ENCODE measurements at places on chromosomes 1 and 21.

DNA sequence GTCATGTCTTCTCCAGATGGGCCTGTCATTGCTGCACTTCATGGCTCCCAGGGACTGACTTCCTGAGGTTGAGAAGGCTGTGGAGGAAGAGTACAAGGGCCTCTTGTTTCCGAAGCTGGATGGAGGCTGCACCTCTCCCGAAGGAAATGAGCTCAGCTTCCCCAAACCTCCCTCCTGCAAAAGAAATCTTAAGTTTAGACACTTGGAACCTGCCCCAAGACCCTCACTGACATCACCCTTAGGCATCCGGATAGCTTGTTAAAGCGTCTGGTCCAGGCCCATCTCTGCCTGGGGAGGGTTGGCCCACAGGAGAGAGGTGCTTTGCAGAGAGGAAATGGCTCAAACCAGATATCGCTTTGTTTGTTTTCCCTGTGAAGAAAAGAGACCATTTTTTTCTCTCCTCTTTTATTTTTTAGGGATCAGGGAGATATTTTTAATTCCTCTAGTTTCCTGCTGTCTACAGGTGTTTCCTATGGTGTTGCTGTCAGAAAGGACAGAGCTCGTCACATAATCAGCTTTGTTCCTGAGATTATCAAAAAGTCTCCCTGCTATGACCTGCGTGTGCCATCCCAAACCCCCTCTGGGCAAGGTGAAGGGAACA lies 25.0 kb downstream of the RCSD1 start:
- DNase-seq: no peak

- DNase-seq: no peak
Observed at GRCh38 chr1:94723894-94724293, 96.3 kb upstream of the SLC44A3 start.

- DNase-seq: no peak
Observed at GRCh38 chr1:43152866-43153265, 19.2 kb downstream of the EBNA1BP2 start.

- DNase-seq: no peak
Observed at GRCh38 chr1:97833881-97834280, 87.0 kb downstream of the DPYD start.

- DNase-seq: no peak
Observed at GRCh38 chr1:167120899-167121298, 27.0 kb downstream of the STYXL2 start.

DNA sequence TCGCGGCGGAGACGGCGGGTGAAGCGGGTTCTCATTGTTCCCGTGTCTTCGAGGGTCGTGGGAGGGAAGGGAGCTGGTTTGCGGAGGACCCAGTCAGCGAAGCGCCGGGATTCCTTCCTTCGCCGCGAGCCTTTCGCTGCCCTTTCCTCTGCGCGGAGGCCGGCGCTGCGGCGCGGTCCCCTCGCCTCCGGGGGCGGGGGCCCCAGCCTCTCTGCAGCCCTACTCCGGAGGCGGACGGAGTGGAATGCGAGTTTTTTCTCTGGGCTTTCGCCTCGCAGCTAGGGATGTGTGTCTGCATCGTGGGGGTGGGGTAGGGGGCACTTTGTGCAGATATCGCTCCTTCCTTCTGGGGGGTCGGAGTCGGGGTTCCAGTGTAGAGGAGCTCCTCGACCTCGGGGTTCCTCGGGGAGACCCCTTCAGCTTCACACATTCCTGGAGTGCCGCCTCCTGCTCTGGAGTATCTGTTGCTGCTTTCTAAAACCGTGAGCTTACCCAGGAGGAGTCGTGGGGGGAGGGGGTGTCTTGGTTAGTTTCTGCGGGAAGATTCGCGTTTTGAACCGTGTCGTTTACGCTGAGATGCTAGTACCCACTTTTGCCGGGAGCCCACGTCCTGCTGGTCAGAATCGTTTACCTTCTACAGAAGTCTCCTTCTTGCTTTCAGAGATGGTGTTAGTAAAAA lies 595 bp downstream of the RNF2 start:
- peak; percentile 75 for DNase-seq

DNA sequence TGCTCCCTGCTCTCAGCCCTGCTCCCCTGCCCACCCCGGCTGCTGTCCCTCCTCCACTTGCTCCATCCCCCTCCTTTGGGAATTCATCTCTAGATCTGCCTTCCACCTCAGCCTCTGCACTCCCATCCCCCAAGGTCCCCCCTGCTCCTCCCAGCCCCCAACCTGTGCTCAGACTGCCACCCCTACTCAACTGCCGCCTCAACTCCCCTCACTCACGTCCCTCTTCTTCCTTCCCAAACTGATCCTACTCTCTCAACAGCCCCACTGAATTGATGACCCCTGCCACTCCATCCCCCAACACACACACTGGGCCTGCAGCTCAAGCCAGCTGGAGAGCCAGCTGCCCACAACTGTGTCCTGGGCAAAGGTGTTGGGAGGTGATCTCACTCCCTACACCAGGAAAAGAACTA lies 15.8 kb upstream of the ETV3L start:
- DNase-seq: no peak

GRCh38 chr1:34362949-34363348 lies 186.2 kb downstream of the C1orf94 start:
- no peak for DNase-seq

DNA sequence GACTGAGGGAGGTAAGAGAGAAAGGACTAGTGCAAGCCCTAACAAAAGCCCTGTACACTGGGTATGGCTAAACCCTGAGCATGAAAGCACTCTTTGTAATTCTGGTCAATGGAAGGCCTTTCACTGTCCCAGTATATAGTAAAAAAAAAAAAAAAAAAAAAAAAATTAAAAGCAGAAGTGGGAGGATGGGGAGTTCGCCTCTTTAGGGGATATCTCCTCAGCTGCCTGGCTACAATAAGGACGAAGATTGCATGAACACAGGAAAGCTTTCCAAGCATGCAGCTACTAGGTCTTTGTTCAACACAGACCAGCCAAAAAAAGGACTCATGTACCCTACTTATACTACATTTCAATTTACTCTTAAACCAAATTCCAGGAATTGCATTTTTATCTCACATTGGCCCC lies 59.1 kb downstream of the EIF4G3 start:
- DNase-seq: no peak

GRCh38 chr1:27821761-27822315 lies 8.7 kb upstream of the PPP1R8 start:
- DNase-seq: no peak

DNA sequence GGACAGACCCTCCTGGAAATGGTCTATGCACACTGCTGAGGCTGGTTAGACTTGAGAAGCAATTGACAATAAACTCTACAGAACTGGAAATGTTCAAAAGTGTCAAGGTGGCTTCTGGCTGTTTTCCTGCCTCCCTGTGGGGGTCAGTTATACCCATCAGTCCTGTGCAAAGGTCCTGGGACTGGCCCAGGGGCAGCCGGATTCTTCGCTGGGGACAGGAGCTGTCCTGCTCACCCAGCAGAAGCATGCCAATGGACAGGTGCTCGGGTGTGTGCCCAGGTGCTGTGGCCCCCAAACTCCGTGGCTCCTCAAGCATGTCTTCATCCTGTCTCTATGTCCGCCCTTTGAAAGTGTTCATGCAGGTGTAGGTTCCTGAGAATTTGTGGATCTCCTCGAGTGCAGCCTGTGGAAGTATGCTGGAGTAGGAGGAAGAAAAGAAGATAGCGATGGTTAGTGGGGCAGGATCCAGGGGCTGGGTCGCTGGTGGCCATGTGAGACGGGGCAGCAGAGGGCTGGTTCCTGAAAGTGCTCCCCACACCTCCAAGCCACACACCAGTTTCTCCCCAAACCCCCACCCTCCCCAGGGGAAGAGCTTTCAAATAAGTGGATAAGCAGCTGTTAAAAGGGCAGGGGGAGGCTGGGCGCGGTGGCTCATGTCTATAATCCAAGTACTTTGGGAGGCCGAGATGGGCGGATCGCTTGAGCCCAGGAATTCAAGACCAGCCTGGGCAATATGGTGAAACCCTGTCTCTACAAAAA lies 49.8 kb downstream of the DHRS3 start:
- no peak for DNase-seq

DNA sequence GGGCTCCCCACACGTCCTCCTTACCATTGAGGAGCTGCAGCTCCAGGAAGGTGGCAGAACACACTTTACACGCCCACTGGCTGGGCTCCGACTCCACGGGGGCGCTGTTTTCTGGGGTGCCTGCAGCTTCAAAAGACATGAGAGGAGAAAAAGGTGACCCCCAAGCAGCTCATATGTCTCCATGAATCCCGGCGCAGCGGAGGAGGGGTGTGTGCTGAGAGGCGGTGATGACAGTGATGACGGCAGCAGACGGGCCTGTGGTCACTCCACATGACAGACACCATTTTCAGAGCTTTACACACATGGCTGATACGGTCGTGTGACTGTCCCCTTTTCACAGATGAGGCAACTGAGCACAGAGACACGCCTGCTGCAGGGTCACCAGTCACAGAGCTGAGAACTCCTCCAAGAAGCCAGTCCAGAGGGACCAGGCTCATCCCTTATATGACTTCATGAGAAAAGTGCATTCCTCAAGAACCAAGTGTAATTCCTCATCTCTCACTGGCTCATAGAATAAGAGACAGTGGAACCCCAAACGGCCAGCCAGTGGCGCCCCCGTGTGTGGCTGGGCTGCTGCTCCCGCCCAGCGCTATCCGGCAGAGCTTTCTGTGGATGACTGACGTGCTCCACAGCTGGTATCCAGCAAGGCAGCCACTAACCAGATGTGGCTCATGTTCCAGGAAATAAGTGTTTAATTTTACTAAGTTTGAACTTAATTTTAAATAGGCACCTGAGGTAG lies 31.9 kb downstream of the PRDM15 start:
- DNase-seq: peak; percentile 59

DNA sequence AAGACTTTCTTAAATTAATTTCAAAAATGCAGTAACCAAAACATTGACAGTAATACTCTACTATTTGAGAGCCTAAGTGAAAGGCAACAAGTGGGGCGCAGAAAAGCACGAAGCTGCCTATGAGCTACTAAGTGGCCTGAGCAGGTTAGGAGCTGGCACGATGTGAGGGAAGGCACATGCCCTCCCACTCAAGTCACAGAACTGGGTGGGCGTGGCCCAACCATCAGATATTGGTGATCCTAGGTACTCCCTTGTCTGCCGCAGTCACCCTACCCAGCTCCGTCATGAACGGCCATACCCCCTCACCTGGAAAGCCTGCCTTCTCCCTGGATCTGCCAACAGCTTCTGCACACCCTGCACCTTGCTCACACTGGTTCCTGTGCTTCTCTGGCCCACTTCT lies 40.8 kb downstream of the SSBP3 start:
- no peak for DNase-seq

- DNase-seq: peak; percentile 77
Observed at GRCh38 chr1:39410915-39411436, 80.5 kb upstream of the BMP8A start.

DNA sequence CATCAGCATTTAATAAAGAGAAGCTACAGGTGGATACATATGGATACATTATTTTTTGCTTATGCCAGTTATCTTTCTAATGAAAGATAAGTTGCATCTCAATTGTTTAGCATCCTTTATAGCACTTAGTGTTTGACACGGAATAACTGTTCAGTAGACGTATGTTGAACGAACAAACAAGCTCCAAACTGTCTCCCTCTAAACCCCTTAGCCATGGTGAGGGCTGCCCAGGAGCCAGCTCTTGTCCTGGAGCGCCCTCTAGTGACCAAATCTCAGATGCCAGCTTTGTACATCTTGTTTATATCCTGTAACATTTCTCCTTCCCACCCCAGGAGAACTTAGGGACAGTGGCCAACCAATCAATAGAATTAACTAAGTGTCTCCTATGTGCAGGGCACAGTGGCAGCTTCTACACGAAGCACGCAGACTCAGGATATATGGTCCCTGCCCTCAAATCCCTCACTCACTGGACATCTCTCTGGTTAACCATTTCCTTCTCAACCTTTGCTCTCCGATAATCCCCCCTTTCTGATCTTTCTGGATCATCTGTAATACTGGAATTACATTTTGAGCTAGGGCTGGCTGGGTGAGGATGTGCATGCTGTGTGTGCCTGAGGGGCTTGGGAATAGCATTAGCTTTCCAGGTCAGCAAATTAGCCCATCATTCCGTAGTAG lies 22.9 kb downstream of the KCNA10 start:
- peak; percentile 89 for DNase-seq

DNA sequence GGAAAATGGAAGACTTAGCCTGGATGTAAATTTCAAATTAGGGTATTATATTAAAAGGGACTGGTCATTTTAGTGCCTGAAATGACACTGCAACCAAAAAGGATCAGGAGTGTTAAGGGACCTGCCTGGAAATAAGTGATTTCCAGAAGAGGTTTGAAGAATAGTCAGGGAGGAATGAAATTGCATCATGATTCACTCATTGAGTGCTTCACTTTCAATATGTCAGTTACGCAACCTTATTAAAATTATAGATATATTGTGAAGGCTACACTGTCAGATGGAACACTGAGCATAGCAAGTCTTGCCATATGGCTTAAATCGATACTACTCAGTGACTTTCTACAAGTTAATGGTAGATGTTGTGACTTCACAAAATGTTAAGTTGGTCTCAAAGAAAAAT lies 275.2 kb upstream of the DPYD start:
- no peak for DNase-seq

GRCh38 chr21:37565530-37566223 lies 199.1 kb downstream of the DYRK1A start:
- no peak for DNase-seq

DNA sequence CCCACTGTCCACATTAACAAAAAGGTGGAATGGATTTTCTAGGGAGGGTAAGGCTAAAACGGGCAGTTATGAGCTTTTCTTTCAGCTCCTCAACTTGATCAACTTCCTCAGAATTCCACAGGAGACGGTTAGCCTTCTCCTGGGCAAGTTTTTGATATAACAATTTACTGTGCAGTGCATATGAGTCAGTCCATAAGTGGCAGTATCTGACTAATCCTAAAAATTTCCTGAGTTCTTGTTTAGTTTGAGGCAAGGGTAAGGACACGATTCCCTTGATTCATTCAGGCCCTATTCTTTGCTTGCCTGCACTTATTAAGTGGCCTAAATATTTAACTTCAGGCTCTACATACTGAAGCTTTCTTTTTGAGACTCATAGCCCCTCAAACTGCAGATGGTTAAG lies 6.2 kb upstream of the AADACL3 start:
- DNase-seq: no peak

DNA sequence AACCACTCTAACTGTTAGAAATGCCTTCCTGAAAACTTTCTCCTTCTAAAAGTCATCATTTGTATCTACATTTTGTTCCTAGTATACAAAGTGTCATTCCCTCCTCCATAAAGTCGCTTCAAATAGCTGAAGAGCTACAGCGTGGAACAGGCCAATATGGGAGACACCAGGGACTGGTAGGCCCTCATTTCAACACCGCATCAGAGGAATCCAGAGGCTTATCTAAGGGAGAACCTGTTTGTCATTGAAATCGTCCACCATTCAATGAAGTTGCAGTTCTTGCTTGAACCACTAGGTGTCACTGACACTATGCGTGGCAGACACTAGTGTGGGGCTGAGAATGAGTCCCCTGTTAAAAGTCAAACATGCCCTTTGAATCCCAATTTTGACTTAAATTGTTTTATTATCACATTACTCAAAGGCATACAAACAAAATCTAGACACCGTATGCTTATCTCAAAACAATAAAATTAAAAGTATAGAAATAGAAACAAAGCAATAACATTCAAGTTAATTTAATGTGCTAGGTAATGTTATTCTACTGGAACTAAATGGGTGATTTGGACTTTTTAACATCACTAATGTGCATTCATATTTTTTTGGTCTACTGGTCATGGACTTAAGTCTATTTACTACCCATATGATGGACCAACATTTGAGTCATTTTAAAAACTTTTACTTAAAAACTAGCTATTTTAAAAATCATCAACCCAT lies 182.3 kb downstream of the FCRL5 start:
- DNase-seq: peak; percentile 81

All from ELF-1 (cell line).